Renal pelvis (tissue), 12 donors: ENCODE measurements at places on chromosomes 4 and X. TPM values are rescaled to one million over a fixed set of nuclear protein-coding genes. Genes with fewer than 3 reads are reported as not detected.

Gene NKAP
- 14.7 TPM for polyA plus RNA-seq

- DNase-seq = no peak
Measured at GRCh38 chrX:17535229-17535628, 160.2 kb downstream of the NHS start.

Gene SCARB2
- polyA plus RNA-seq = 154 TPM

Gene P2RY4
- polyA plus RNA-seq = 0.68 TPM

GRCh38 chr4:92304121-92304520 is 355 bp downstream of the GRID2 start:
- no peak for DNase-seq

Gene IL15
- 1.1 TPM for polyA plus RNA-seq
